ENCODE measurements at places on chromosomes 11 and 22.

GRCh38 chr22:26435327-26436093, 6.5 kb downstream of the ASPHD2 start:
- no peak for DNase-seq

DNA sequence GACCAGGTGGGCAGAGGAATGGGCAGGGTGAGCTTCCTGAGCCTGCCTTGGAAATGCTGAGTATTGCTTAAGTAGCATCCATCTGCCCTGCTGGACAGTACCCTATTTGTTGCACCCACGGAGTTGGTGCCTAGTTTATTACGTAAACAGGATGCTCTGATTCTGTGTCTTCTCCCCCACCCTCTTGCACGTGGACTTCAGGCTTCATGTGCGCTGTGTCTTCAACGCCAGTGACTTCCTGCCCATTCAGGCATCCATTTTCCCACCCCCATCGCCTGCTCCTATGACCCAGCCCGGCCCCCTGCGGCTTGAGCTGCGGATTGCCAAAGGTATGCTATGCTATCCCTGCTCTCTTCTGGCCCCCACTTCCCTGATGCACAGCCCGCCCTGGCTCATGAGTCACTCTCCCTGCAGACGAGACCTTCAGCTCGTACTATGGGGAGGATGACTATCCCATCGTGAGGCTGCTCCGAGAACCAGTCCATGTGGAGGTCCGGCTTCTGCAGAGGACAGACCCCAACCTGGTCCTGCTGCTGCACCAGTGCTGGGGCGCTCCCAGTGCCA, 5.7 kb downstream of the ZP1 start:
- DNase-seq, result peak; percentile 34

GRCh38 chr22:42366806-42367581, 65.2 kb downstream of the NFAM1 start:
- DNase-seq, result no peak

GRCh38 chr11:95508219-95508890, 277.4 kb upstream of the SESN3 start:
- no peak for DNase-seq

GRCh38 chr11:11105361-11105760, 247.5 kb upstream of the ZBED5 start:
- DNase-seq, result no peak

GRCh38 chr11:115718106-115718505, 213.9 kb upstream of the CADM1 start:
- DNase-seq, result no peak

DNA sequence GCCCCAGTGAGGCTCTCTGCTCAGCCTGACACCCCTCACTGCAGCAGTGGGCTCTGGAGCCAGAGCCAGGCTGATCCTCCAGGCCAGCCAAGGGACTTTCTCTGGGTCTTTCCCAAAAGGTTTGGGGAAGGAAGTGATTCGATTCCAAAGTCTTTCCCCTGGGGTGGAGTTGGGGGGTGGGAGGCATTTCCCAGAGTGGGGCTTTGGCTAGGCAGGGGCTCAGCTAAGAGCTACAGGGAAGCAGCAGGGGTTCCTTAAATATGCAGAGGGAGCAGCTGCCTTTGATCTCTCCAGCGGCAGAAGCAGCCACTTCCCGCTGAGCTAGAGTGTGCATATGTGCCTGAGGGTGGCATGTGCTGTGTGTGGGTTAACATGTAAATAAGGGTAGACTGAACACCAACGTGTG, 192.9 kb downstream of the INSC start:
- DNase-seq, result no peak
